ENCODE measurements at places on chromosomes 12 and 14.

- no peak for DNase-seq
These were observed 255.1 kb upstream of the KRR1 start for GRCh38 chr12:75766263-75767160.

- DNase-seq: no peak
These were observed 14.7 kb downstream of the GPR68 start for GRCh38 chr14:91229743-91230200.

DNA sequence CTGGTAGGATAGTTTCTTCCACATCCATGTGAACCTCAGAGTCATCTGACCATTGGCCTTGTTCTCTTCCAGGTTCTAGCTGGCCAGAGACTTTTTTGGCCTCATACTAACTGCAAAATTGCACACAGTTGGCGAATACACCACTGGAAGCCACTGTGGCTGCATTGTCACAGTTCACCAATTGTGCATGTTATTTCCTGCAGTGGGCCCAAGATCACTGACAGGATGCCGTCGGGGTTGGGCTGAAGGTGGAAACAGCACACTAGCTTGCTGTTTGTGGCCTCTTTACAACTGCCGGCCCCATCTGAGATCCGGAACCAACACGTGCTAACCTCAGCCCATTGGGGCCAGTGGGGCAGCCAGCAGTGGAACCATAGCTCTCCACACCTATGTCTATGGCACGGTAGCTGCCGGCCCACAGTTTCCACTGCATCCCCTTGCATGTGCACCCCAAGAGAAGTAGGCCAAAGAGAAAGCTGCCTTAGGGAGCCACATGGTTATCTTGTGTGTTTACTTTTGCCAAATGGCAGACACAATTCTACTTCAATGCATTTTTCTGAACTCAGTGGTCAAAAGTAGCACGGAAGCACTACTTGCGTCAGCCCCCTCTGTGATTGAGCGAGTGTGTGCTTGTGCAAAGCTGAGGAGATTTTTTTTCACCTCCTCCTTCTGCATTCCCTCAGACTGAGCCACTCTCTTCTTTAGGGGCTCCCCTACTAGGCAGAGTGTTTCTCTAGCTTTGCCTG, 464.0 kb downstream of the RAD51B start:
- DNase-seq: peak; percentile 11

DNA sequence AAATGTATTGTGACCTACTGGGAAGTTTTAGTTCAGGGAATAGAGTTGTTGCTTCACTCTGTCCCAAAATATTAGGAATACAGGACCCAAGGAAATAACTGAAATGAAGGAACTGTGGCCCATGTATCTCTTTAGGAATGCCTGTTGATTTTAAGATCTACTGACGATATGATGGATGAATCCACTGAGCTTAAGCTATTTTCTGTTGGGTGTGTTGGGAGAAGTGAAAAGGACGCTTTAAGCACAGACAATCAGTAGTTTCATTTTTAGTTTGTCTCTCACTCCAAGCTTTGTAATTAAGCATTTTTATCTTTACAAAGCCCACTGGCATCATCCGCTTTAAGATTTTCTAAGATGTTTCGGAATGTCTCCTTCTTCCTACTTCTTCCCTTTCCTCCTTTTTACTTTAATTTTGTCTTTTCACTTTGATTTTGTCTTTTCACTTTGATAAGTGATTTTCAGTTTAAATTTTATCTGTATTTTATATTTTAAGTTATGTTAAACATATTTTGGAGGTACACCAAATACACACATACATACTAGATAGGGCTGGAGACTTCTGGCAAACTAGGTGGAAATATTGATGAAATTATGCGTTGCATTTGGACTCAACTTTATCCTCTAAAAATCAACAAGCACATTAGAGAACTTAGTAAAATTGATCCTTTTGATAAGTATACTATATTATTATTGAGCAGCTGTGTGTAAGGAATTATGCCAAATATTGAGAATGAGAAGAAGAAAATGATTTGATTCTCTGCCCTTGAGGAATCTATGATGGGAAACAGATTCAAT, 52.3 kb upstream of the USP44 start:
- DNase-seq: no peak

- DNase-seq: no peak
These were observed 65.7 kb upstream of the AEBP2 start for GRCh38 chr12:19373586-19373985.

DNA sequence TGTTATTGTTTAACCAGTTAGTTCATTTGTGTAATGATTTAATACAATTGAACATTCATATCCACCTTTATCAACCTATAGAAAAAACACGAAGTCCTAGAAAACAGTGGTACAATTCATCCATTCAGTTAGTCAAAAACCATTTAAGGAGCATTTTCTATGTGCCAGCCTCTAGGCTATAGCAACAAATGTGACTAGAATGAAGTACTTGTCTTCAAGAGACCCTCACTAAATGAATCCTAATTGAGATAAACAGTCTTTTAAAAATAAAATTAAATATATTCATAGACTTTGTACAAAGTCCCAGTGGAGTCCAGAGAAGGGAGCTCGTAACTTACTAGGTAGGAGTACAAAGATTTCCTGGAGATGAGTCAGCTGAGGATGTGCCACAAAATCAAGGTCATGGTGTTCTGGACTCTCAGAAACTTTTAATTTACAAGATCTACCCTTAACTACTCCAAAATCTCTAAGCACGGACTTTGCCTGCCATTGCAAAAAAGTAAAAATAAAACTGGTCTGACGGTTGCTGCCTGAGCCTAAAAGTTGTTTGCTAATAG, 430.7 kb upstream of the DCN start:
- no peak for DNase-seq

GRCh38 chr14:91094772-91095171, 19.1 kb upstream of the DGLUCY start:
- no peak for DNase-seq

DNA sequence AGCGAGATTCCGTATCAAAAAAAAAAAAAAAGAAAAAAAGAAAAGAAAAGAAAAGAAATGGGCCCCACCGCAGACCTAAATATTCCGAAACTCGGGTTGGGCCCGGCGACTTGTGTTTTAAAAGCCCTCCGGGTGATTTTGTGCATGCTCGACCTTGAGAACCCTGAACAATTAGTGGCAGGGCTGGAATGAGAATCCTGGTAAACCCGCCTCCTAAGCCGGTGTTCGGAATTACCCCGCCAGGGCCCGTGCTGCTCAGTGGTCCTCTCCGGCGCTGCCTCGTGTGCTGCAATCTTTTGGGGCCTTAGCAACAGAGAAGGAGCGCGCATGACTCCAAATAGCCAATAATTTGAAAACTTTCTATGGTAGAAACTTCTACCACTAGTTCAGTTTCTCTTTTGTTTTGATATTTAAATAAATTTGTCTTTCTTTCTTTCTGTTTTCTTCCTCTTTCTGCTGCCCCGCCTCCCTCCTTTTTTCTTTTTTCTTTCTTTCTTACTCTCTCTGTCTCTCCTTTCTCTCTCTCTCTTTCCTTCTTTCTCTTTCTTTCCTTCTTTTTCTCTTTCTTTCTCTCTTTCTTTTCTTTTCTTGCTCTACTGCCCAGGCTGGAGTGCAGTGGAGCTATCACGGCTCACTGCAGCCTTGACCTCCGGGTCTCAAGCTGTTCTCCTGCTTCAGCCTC, 1.5 kb upstream of the GALNT6 start:
- DNase-seq: no peak

- no peak for DNase-seq
These were observed at the start of gene RAB15 for GRCh38 chr14:64971943-64972791. TSS of gene RAB15 (minus strand) at chr14:64972336. CDS start at chr14:64972076, 260 bp downstream.

GRCh38 chr14:31229009-31229408, 21.4 kb upstream of the HECTD1 start:
- DNase-seq: no peak

DNA sequence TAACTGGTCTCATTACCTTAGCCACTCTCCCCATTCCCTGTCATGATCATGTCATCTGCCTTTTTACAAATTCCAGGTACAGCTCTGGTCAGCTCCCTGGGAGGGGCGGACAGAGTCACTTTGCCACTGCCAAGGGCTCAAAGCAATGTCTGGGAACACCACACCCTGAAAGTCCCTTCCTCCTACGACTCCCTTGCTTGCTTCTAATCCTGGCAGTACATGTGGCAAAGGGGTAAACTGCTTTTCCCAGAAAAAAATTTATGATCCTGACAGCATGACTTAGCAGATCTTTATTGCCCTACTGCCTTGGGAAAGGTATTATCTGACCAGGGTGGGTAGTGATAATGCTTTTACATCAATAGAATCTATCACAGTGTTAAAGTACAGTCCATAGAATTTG, 376.0 kb upstream of the PDE3A start:
- no peak for DNase-seq

- no peak for DNase-seq
These were observed 14.1 kb downstream of the ACACB start for GRCh38 chr12:109130297-109131153.

- no peak for DNase-seq
These were observed 320.5 kb downstream of the VRK1 start for GRCh38 chr14:97117693-97118092.

DNA sequence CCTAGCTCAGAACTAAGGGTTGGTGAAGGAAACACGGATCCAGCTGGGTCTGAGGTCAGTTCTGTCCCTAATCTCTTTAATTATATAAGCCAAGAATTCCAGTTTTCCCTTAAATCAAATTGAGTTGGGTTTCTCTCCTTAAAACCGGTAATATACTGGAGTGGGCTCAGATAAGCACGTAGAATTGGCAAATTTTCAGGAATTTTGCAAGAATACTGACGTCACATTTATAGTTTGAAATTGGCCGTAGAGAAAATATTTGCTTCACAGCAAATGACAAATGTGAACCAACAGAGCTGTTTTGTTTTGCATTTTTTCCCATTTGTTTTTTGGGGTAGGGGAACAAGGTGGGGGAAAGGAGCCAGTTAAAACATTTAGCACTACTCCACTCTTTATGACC, 17.4 kb downstream of the C12orf50 start:
- DNase-seq: no peak

- DNase-seq: no peak
These were observed 866 bp downstream of the KRT79 start for GRCh38 chr12:52832985-52833905.

GRCh38 chr14:99177046-99177655, 94.8 kb downstream of the BCL11B start:
- no peak for DNase-seq

- DNase-seq: peak; percentile 27
These were observed 4.0 kb downstream of the RBM19 start for GRCh38 chr12:113961921-113962710.

GRCh38 chr14:89428546-89429198, 11.6 kb upstream of the FOXN3 start:
- no peak for DNase-seq

DNA sequence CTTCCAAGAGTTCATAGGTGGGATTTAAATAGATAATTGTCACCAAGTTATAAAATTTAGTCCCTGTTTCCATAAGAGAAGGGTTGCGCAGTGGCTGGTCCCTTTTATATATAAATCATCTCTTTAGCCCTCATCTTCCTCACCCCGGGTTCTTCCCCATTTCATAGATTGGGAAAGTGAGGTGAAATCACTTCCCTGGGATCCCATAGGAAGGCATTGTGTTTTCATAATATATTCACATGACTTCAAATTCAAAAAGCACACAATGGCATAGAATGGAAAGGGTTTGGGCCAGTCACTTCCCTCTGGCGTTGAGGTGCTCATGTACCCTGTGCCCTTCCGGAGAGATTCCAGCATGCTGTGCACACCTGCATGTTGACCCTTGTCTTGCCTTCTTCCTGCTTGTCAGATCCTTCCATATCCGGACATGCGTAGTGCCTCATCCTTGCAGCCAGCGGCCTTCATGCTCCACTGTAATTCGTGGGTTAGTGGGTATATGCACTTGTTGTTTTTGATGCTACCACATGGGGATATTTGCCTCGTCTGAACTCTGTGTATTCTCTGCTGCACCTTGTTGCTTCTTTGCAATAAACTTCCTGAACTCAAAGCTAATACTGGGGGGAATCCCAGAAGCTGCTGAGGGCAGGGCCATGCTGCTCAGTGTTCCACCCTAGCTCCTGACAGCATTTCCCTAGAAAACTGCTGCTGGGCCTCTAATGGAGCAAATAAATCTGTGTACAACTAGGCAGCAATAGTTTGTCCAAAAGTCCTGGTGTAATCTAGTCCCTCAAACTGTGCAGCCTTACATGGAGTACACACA, 59.6 kb downstream of the ANAPC7 start:
- no peak for DNase-seq

DNA sequence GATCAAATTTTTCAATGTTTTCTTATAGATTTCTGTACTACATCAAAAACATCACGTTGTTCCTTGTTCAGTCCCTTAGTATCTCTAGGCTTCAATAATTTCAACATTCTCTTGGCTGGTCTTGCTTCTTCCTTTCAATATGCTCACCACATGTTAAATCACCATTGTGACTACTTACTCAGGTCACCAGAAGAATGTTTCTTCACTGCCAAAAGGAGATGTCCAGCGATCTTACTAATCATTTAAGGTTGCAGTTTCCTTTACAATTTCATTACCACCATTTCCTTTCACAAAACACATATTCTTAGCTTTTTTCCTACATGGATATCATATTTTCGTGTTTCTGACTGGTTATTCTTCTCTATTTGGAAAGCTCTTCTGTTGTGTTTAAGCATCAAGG, 363.8 kb downstream of the NAV3 start:
- DNase-seq: no peak

GRCh38 chr12:104095289-104095688, 31.0 kb downstream of the HCFC2 start:
- no peak for DNase-seq

GRCh38 chr12:26629864-26630263, 203.1 kb downstream of the ITPR2 start:
- no peak for DNase-seq

- DNase-seq: no peak
These were observed 371.2 kb downstream of the BCL11B start for GRCh38 chr14:98900798-98901197.

DNA sequence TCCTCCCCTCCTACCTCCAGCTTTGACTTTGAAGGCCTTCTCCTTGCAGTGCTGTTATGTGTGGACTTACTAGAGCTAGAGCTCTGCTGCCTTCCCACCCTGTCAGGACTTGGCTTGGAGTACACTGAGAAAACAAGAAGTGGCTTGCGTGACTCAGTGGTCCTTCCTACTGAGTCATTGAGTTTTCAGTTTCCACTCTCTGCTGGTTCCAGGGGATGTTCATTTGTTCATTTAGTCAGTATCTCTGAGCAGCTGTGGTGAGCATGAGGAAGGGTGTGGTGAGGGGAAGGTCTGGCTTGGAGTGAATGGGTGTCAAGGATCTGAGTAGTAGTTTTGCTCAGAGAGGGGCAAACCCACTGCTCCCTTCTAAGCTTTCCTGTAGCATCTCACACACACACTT, 17.2 kb upstream of the ELK3 start:
- DNase-seq: peak; percentile 46

DNA sequence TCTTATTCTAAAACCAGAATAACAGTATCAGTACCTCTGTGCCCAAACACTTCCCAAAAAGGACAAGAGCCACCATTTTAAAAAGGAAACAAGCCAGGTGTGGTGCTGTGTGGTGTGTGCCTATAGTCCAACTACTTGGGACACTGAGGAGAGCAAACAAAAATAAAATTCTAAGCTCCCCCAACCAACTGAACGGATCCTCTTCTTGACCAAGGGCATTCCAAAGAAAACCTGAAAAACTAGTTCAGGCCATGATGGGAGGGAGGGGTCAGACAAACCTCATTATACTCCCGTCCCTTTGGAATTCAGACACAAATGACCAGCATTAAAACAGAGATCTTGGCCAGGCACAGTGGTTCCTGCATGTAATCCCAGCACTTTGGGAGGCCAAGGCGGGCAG, 20.5 kb downstream of the SLC11A2 start:
- no peak for DNase-seq

- DNase-seq: no peak
These were observed 32.4 kb downstream of the PLEKHG7 start for GRCh38 chr12:92735131-92735721.

GRCh38 chr14:105476097-105476830, 1.6 kb downstream of the CRIP2 start:
- no peak for DNase-seq

Measured in stimulated activated CD4-positive, alpha-beta T cell treated with anti-CD3 and anti-CD28 coated beads, Interleukin-1b, Interleukin-23, amount 100 ng/mL, for 4 hours (primary cell).